ENCODE measurements at places on chromosomes 7 and 10.

- no peak for DNase-seq
Observed at GRCh38 chr7:154332811-154333580, 280.8 kb downstream of the DPP6 start.

DNA sequence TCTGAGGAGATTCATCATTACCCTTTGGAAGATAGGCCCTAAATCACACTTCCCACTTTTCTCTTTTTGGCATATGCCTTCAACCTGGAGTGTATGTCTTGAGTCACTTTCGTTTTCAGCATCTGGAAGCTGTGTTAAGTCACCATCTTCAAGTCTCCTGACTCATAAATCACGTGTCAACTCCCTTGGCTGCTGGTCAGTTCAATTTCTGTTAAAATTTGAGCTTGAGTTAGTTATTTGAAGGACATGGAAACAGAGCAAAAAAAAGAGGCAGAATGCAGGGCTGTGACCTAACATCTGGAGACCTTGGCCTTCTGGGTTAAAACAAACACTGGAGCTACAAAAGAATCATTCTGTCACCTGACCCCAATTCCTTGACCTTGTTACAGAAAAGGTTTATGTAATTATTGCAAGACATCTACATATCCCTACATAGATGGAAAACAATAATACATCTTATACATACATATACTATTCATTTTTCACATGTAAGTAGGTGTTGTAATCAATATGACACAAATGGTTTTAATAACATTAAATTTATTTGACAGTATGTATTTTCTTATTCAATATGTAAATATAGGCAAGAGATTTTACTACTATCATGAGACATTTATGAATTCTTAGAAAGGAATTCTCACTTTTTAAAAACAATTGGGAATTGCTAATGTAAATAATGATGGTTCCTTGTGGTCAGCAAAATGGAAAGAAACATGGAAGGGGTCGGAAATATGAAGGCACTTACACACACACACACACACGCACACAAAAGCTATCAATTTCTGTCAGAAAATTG, 169.7 kb upstream of the PHYHIPL start:
- no peak for DNase-seq

GRCh38 chr7:97078023-97078969, 39.2 kb upstream of the SDHAF3 start:
- DNase-seq, result no peak

DNA sequence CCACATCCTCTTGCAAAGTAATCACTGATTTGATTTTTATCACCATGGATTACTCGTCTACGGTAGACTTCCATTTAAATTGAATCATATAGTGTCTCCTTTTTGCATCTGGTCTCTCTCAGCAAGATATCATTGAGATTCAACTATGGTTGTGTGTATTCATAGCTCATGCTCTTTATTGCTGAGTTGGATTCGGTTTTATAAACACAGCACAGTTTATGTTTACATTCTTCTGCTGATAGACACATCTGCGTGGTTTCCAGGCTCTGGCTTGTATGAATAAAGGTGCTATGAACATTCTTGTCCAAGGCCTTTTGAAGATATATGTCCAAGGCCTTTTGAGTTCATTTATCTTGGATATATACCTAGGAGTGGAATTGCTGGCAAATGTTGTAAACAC, 356.5 kb upstream of the CELF2 start:
- DNase-seq, result no peak

DNA sequence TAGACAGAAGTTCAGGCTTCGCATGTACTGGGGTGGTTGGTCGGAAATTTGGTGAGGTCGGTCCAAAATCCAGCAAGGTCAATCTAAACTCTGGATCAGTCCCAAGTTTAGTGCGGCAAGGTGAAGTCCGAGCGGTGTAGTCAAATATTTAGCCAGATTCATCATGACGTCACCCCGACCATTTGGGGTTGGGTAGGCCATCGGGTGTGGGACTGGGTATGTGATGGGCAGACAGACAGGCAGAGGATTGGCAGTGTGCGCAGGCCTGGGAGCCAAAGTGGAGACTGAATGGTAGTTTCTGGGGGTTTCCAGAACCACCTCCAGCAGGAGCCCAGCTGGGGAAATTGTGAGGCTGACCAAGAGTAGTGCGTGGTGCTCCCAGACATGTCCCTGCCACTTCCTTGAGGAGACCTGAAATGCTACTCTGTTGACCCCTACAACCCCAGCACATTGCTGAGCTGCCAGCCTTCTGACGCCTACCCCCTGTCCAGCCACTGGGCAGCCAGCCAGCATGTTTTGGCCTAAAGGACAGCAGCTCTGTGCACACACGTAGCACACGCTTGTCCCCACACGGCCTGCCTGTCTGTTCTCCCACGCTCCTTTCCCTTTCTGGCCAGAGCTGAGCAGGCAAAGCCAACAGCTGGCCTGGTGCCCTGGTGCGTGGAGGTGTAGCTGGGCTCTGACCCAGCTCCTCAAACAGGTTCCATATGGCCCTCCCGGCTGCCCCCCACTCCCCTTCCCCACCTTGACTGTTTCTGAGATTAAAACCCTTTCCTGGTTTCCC, 55.9 kb downstream of the FAM241B start:
- DNase-seq, result no peak

DNA sequence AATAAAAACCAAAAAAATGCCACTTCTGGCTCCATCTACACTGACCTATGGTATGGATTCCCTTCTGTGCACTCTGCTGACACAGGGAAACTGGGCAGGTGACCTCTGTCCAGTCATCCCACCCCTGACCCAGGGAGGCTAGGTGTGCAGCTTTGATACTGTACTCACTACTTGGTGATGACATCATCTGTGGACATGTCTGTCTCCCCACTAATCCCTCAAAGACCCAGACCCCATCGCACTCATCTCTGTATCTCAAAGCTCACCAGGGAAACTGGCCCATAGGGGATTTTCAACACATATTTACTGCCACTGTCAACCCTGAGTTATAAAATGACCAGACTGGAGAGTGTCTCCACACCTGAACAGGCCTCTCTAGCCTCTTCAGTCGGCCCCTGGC, 10.6 kb downstream of the SGMS1 start:
- no peak for DNase-seq

- no peak for DNase-seq
Observed at GRCh38 chr10:35347899-35348608, 11.7 kb downstream of the CCNY start.

DNA sequence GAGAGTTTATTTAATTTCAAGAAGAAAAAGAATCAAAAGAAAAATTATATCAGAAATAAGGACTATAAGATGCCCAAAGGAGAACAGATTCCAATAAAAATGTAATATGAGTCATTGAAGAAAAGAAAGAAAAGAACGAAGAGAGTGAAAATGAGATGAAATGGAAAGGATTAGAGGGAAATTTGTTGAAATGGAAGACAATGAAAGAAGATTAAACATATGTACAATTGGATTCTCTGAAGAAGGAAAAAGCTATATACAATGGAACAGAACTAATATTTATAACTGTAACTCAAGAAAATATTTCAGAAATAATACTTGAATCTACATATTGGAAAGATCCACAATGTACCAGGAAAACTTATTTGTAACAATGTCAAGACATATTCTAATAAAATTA, 25.1 kb upstream of the UPP1 start:
- no peak for DNase-seq

GRCh38 chr7:680411-681127, 45.9 kb upstream of the DNAAF5 start:
- DNase-seq, result no peak

GRCh38 chr10:66717231-66717981, 208.4 kb upstream of the LRRTM3 start:
- DNase-seq, result no peak

GRCh38 chr10:72333112-72334015, 21.4 kb downstream of the DNAJB12 start:
- DNase-seq, result no peak

DNA sequence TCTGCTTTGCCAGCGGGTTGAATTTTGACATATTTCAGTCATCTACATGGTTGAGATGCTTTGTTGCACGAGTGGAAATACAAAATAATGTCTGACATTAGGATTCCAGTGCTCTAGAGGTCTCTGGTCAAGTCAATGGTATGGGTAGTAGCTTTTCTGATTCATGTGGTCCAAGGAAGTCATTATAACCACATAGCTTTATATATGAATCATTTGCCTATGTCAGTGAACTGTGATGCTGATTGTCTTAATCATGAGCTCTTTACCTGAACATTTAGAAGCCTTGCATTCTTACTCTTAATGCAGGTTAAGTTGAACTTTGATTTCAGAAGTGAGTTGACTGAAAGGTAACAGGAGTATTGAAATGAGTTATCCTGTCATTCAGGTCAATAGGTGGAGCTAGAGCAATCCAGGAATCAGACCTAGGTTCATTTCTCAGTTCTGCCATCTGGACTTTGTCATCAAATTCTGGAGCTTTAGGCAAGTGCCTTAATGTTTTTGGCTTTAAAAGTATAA, 3.3 kb downstream of the MAPK8 start:
- no peak for DNase-seq

DNA sequence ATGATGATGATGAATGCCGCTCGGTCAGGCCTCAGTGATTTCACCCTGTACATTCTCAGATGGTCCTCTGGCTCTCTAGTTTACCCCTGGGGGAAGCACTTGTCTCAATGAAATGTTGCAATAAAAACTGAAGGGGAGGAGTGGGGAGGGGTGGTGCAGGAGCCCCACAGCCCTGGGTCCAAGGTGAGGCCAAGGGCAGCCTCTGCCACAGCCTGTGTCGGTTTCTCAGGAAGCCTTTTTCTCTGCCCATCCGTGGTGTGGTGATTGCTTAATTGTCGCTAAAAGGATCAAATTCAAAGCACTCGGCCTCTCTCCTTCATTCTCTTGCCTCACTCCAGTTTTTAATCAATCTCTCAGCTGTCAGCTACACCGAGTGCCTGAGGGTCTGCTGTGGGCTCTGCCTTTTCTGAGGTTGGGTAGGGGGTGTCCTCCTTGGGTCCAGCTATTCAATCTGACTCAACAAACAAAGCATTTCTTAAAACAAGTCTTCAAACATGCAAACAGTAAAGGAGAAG, 39.1 kb upstream of the HSPA12A start:
- no peak for DNase-seq

DNA sequence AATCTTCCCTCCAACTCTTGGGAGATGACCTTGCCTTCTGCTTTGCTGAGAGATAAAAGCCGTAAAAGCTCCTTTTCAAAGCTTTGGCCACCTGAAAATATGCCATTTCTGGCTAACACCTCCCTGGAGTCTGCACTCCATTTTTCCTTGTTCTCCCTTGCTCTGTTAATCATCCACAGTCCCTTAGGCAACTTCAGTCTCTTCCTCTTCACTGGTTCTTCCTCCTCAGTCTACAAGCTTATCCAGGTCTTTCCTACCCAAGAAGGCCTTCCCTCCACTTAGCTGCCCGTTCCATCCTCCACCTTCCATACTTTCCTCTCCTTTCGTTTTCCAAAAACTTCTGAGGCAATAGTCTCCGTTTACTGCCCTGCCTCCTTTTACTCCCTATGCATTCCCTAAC, 30.5 kb downstream of the PAX2 start:
- no peak for DNase-seq

DNA sequence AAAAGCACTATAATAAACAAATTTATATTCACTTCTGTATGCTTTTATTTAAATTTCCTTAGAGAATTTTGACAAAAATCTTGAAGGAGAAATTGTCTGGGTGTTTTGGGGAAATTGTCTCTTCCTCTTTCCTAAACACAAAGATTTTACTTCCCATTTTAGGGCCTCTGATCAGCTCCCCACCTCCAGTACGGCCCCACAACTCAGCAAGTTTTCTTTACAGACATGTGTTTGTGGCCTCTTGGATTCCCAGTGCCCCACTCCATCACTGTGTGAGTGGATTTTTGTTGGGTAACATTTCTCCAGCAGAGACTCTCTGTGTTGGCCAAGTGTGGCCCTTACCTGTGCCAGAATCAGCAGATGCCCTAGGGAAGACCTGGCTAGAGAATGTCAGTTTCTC, 182.8 kb upstream of the CDC14C start:
- no peak for DNase-seq

GRCh38 chr7:76074972-76075370, 27.1 kb downstream of the MDH2 start:
- no peak for DNase-seq

- DNase-seq, result no peak
Observed at GRCh38 chr7:95141755-95142154, 182.6 kb downstream of the PON1 start.

GRCh38 chr10:122981066-122981464, 864 bp downstream of the PSTK start:
- no peak for DNase-seq

GRCh38 chr7:158268816-158269535, 318.6 kb downstream of the PTPRN2 start:
- DNase-seq, result no peak

DNA sequence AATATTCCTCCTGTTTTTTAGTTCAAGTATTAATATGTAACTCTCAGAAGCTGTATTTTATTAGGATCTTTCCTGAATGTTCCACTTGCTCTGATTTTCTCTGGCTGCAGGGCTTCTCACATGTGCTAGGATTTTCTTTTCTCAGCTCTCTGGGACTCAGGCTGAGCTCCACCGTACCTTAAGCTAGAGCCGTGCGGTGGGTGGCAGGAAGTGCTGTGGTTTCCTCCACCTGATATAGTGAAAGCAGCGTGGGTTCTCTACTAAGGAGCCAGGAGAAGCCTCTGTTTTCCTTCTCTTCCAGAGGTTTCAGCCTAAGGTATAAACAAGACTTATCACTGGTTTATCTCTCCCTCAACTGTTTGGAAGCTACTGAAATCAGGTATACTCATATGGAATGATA, 433.6 kb downstream of the NRG3 start:
- no peak for DNase-seq

GRCh38 chr10:29795850-29796249, 161.1 kb upstream of the SVIL start:
- DNase-seq, result no peak
